ENCODE measurements at places on chromosomes 11 and 22.
A peak's percentile ranks its signal among the peaks of the same experiment; 100 is the strongest.

DNA sequence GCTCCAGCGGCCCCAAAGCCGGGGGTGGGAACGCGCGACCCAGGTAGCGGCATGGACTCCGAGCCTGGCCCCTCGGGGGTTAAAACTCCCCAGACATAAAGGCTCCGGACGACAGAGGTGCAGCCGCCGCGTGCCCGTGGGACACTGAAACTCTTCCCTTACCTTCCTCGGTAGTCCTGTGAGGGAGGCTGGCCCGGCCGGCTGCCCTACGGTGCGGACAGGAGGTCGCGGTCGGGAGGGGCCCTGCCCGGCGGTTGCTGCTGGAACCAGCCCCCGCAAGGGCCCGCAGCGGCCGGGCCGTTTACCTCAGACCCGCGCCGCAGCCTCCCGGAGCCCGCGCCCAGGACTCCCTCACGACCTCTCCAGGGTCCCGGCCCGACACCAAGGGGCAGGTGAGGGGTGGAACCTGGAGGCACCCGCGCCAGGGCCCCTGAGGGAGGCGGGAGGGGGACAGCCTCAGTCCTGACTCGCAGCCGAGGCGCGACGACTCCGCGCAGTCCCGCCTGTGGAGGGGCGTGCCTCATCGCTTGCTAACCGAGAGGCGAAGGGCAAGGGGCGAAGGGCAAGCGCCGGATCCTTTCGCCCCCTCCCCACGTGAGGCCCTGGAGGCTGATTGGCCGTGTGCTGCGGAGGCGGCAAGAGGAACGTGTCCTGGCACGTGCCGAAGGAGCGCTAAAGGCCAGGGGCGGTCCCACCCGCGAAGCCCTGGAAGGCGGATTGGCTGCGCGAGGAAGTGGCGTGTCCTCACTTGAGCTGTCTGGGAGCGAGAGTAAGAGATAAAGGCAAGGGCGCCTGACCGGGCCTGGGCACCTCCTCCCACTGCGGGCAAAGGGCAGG is at the start of gene UPB1:
TSS of gene UPB1 (plus strand) at position 805 of the 837 bp plus-strand sequence. CDS start 72 bp downstream, outside the sequence.
- no peak for DNase-seq

DNA sequence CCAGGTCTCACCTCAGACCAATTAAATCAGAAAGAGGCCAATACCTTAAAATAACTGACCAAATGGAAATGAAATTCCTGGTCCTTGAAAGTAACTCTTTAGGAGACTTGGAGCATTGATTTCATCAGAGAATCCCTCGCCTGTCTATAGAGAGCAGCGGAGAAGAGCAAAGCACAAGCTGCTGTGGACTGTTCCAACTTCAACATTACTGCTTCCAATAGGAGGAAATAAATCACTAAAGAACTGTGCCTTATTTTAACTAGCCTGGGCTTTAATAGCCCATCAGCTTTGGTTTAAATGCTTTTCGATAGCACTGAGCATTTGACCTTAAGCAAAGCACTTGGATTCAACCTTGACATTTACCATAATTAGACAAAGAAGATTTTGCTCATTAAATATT is 32.0 kb upstream of the FJX1 start:
- no peak for DNase-seq

GRCh38 chr22:50063589-50064393 is 5.7 kb upstream of the TTLL8 start:
- DNase-seq: no peak

DNA sequence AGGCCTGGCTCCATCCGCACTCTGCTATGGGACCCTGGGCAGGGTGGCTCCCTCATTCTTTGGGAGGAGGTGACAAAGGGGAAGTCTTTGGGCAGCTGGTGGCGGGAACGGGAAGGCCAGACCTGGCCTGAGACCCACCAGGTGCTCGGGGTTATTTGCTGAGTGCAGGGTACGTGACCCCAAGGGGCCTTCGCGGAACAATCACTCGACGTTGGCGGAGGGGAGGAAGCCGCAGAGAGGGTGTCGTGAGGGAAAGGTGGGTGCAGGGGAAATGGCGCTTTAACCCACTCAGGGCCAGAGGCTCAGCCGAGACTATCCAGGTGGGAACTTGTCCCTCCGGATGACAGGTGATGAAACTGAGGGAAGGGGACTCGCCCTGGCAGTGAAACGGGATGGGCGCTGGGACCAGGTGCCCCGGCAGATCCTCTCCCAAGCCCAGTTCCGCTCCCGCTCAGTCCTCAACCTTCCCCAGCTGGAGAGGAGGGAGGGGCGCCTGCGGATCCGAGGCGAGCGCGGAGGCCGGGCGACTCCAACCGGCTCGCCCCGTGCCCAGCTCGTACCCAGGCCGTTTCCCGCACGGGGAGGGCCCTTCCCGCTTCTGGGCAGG is 911 bp downstream of the A4GALT start:
- no peak for DNase-seq

DNA sequence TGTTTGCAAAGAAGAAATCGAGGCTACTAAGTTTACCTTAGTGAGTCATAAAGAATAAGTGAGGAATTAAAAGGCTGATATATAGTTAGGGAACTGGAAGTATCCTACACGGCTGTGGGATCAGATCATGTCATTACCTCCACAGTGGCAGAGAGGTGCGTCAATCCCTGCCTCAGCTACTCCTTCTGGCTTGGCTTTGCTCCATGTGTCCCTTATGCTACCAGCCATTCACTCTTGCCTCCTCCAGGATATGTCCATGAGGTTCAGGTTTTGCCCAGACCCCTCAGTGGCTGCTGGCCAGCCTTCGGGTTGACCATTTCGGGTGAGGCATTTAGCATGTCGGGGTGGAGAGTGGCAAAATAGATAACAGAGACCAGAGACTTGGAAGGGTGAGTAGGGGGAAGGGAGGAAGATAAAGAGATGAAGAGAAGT is 153.4 kb downstream of the LDLRAD3 start:
- DNase-seq: no peak

- DNase-seq: peak; percentile 78
Observed at GRCh38 chr11:60193687-60194433, 11.0 kb upstream of the MS4A6A start.

GRCh38 chr22:30559889-30560288 is 13.3 kb upstream of the SEC14L6 start:
- DNase-seq: no peak

DNA sequence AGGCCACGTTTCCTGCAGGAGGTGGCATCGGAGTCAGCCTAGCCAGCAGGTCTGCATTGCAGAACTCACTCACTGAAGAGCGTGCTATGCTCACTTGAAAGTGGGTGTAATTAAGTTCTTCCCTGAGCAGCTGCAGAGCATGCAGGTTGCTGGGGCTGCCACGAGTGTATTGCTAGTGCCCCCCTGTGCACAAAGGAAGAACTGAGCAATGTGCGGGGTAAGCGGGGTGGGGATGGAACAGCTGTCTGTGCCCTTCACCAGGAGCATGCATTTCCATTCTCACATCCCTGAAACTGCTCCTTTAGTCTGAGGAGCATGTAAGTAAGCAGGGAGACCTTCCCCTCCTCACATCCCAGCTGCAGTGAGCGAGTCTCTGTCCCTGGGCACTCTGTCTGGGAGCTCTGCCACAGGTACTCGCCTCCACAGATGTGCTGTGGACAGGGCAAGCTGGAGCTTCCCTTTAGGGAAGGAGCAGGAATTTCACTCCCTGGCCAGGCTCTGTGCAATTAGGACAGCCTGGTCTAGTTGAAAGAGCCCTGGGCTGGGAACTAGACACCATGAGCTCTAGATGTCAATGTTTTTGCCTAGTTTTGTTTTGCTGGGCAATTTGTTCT is 1031.8 kb downstream of the NTM start:
- no peak for DNase-seq

GRCh38 chr11:2217211-2218030 is 45.8 kb upstream of the TH start:
- DNase-seq: no peak

Data from activated CD8-positive, alpha-beta memory T cell treated with anti-CD3 and anti-CD28 coated beads, Interleukin-2, amount 50 U/mL, for 48 hours (primary cell).